Activated naive CD4-positive, alpha-beta T cell treated with anti-CD3 and anti-CD28 coated beads, Interleukin-2, amount 50 U/mL, for 16 hours (primary cell): ENCODE measurements at places on chromosomes 4 and X.

GRCh38 chr4:84496331-84496705 lies 2.8 kb downstream of the NKX6-1 start:
- DNase-seq: no peak

DNA sequence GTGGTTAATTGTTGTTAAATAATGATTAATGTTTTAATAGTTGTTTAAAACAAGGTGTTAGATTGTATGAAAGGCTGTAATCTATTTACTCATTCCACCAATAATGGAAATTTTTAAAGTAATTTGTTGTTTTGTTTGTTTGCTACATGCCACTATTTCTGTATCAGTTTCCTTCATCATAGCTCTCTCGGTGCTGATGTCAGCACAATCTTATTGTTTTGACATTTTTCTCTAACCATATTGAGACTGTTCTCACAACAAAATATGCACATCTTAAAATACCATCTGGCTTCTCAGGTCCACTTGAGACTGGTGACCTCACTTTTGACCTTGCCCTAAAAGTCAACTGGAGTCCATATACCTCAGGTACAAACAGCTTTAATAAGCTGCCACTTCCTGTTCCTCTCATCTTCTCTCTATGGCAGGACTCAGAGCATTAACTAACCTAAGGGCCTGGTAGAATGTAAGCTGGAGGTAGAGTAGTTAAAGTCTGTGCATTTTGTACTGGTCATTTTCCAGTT lies 1.0 kb upstream of the GUCY1B1 start:
- no peak for DNase-seq

DNA sequence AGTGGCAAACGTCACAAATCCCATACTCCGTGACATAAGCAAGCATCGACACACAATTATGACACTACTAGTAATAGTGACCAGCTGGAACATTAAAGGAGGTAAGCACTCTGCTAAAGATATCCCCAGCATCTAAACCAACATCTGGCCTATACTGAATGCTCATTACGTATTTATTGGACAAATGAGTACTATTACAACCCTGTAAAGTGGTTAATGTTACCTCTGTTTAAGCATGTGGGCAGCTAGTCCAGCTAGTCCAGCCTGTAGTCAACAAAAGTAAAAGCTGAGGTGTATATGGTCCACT lies 419 bp upstream of the RPGR start:
- DNase-seq: no peak

GRCh38 chrX:105837232-105837631 lies 14.9 kb downstream of the NRK start:
- no peak for DNase-seq

DNA sequence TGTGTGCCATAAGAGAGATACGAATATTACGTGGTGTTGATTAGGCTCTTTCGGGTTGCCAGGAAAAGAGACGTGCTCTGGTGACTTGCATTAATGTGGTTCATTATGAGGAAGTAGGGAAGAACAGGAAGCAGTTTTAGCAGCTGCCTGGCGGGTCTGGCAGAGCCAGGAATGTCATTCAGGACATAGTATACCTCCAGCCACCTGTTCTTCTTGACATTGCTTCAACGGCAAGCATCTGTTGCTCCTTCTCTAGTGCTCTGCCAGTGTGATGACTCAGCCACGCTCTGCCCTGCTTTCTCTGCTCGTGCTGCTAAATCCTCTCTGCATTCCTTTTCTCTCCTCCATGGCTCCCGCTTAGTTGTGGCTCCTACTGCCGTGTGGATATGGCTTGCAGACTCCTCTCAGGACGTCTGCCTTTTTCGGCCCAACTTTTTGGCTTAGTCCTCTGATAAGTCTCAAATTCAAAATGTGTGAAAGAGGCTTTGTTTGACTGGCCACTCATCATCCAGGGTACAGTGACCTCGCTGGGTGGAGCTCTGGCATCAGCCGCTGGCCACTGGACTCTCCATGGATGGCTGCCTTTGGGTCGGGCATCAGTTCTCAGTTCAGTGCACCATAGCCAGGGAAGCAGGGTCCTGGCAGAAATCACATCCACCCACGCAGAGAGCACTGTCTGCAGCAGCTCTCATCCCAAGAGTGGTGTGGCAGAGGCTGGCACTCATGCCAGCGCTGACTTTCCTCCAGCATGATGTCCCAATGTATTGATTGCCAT lies 89.3 kb upstream of the KLF3 start:
- no peak for DNase-seq

- DNase-seq: no peak
Observed at GRCh38 chr4:90855111-90855510, 727.9 kb downstream of the CCSER1 start.
